ENCODE measurements at places on chromosomes 6 and 20.

- no peak for DNase-seq
Observed at GRCh38 chr6:70823651-70824050, 133.2 kb downstream of the B3GAT2 start.

- peak; percentile 88 for DNase-seq
Observed at GRCh38 chr6:136403110-136403980, 113.7 kb upstream of the BCLAF1 start.

DNA sequence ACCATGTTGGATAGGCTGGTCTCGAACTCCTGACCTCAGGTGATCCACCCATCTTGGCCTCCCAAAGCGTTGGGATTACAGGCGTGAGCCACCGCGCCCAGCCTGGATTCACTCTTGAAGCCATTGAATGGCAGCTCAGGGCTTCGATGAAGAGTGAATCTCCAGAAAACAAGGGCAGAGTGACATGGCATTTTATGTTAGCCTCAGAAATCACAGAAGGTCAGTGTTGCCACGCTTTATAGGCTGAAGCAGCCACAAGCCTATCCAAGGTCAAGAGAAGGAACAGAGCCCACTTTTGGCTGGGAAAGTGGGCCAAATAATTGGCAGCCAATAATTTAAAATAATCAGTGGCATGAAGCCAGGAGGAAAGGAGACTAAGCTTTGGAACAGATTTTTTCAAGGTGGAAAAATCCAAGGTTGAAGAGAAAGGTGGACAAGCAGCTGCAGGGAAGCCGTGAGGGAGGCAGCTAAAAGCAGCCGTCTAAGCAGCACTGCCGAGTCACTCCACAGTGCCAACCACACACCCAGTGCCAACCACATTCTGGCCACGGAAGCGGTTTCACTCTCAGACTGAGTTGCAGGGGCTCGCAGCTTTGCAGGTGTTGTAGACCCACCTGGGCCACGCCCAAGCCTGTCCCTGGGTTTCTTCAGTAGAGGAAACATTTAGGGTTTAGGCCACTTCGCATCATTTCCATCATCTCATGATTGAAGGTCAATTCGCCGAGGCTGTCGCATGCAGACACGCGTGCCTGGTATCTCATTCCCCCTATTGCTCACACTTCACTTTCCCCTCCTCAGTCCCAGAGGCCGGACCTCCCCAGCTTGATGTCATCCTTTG lies 17.4 kb upstream of the AVP start:
- no peak for DNase-seq

DNA sequence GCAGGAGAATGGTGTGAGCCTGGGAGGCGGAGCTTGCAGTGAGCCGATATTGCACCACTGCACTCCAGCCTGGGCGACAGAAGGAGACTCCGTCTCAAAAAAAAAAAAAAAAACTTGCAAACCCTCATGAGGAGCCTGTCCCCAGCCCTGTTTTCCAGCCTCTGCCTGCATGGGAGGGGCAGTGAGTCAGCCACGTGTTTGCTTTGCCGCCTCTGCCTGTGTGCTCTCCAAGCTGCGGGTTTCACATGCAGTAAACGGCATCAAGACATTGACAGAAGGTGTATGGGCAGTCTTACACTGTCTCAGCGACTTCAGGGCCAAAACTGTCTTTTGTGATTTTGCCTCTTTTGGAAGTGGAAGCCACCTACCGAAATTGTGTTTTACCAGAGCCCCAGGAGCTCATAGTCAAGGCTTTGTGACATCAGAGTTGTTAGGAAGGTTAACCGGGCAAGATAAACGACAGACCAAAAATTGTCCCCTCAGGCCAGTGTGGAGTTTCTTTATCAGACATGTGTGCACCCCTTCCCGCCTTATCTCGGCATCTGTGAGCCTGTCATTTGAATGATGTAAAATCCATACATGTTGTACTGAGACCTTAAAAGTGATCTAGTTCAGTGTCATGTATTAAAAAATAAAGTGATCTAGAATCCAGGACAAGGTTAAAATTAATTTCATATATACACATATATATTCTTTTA lies 52.9 kb downstream of the RPP40 start:
- peak; percentile 86 for DNase-seq

GRCh38 chr20:12229891-12230290 lies 312.2 kb downstream of the BTBD3 start:
- DNase-seq = no peak

DNA sequence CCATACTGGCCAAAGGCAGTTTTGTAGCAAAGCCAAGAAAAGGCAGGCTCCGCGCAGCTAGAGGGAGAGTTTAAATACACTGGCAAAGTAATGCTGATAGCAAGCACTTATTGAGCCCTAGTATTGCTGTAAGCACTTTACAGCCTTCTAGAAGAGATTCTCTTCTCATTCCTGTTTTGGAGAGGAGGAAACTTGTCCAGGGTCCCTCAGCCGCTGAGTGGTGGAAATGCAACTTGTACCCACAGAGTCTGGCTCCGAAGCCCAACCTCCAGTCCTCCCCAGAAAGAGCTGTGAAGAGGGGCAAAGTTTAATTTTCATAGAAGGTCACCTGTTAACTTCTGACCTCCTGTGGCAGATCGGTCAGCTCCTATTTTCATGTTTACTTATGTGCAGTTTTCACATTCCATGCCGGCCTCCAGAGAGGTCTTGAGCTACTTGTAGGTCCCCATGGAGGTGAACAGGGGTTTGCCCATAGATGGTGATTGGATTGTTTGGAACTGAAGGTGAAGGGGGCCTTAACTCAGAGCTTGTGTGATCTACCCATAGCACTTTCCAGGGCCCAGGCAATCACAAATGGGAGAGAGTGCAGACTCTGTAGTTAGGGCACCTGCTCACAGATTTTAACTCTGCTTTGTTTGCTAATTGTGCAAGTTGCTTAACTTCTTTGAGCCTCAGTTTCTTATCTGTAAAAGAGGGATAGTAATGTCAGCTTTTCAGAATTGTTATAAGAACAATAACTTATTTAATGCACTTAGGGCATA lies 70.7 kb downstream of the LYRM2 start:
- no peak for DNase-seq

DNA sequence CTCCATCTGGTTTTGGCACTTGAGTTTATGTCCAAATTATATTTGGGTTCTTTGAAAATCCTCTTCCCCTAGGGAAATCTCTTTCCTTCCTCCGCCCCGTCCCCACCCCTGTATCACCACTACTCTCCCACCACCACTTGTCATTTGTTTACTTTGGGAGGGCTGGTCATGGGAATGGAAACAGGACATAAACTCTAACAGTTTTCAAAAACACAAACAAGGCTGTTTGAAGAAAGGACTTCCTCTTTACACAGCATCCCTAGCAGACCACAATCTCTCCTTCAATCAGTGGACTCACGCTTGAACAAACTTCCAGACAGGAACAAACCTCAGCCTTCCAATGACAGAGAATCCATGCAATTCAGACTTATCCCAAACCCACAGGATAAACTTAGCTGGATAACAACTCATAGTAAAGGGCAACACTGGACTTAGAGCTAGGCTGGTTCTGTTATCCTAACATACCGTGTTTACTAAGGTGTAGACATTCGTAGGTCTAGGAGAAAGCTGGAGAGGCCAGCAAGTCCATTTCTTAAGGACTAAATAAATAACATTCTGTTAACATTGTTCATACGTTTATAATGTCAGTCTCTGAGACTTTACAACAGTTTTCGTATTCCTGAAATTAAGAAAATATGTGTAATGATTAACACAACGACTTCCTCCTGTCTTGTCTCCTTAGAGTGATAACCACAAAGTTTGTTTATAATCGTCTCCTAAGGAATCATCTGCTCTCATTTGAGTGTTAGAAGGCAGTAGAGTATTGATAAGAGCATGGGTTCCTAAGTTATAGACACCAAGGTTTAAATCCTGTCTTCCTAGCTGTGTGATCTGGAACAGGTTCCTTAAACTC lies 44.1 kb upstream of the CTAGE9 start:
- no peak for DNase-seq

DNA sequence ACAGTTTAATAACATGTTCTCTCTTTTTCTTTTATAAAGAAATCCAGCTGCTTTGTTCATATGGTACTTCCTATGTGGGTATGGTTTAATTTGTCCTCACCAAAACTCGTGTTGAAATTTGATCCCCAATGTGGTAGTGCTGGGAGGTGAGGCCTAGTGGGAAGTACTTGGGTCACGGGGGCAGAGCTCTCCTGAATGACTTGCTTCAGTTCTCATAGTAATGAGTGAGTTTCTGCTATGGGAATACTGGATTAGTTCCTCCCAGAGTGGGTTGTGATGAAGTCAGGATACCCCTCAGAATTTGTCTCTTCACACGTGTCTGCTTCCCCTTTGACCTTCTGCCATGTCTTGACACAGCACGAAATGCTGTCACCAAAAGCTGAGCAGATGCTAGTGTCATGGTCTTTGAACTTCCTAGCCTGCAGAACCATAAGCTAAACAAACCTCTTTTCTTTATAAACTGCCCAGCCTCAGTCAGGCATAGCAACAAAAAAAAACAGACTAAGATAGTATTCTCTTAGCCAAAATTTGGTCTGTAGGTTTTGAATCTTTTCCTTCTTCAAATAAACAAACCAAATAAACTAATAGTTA lies 87.8 kb upstream of the HS3ST5 start:
- no peak for DNase-seq

- no peak for DNase-seq
Observed at GRCh38 chr20:9306521-9306920, 207.9 kb upstream of the LAMP5 start.

DNA sequence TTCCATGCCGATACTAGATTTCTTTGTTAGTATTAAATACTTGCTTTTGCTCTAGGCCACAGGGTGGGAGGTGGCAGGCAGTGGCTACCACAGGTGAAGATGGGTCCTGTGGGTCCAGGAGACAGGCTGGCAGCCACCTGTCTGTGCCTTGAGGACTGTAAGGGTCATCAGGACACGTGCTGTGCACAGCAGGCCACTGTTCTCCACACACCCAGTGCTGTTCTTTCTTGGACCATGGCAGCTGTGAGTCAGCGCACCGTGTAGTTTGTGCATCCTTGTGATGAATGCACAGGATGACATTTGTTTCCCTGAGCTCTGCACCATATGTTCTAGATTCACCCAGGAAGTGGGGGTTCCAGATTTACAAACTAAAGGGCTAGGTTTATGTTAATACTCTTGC lies 317.0 kb downstream of the ZFAND3 start:
- peak; percentile 47 for DNase-seq

All from islet precursor cell (in vitro differentiated cells).